ENCODE measurements at places on chromosomes 12 and 14. TPM values are rescaled to one million over a fixed set of nuclear protein-coding genes. Genes with fewer than 3 reads are reported as not detected.
A peak's percentile ranks its signal among the peaks of the same experiment; 100 is the strongest.

GRCh38 chr12:24374452-24374851 is 425.0 kb upstream of the SOX5 start:
- no peak for DNase-seq

The RNU6-7 gene
- not detected for polyA plus RNA-seq

The ATG101 gene
- polyA plus RNA-seq, result 13.6 TPM

GRCh38 chr14:81991998-81992397 is 458.3 kb upstream of the SEL1L start:
- no peak for DNase-seq

DNA sequence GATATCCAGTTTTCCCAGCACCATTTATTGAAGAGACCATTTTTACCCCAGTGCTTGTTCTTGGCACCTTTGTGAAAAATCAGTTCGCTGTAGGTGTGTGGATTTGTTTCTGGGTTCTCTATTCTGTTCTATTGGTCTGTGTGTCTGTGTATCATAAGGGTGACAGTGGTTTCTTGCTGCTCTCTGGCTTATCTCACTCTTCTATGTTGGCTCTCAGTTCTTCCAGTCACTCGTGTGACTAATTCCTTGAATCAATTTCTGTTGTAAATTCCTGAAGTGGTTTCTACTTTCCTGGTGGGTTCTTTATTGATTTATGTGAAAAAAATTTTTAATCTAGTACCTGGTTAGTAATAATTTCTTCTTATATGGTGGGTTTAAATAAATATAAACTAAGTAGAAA is 58.3 kb downstream of the OTOGL start:
- no peak for DNase-seq

The NKX2-1 gene
- not detected for polyA plus RNA-seq

The LPAR5 gene
- polyA plus RNA-seq, result 2.6 TPM

DNA sequence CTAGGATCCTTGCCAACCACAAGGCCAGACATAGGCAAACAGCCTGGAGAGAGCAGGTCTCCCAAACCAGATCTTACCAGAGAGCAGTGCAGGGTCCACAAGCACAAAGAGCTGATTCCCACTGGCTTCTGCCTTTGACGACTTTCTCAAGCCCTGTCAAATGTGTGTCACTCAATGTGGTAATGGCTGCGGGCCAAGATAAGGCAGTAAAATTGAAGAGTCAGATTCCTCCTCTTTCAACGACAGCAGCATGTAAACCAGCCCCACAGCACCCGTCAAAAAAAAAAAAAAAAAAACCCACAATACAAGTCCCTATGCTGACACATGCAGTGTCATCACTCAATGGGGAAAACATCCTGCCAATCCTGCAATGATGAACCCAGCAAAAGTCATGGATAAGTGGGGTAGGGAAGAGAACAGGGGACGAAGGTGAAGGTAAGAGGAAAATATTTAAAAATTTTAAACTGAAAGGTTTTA is at the start of gene STON2:
TSS of gene STON2 (minus strand) at position 123 of the 477 bp plus-strand sequence. CDS start 1,942 bp downstream, outside the sequence.
- no peak for DNase-seq

The LRP1-AS gene
- not detected for polyA plus RNA-seq

DNA sequence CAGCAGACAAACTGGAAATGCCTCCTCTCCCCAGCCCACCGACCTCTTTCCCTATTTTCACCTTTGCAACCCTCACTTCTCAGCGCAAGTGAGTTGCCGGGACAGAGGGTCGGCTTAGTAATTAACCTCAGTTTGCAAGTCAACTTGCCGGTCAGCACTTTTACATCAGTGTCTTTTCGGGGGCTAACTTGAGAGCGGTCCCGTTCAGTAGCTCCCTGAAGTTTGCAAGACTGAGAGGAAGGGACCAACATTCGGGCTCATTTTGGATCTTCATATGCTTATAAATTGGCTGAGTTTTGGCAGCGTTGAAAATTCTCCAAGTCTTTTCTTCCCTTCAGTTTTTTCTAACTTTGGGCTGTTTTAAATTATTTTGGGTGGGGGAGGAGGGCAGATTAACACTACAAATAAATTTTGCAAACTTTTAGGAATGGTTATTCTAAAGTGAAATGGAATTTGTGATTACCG is 846 bp downstream of the BRMS1L start:
- DNase-seq, result no peak

GRCh38 chr12:93741659-93742109 is 64.5 kb downstream of the CRADD start:
- no peak for DNase-seq

The TSPAN19 gene
- polyA plus RNA-seq, result not detected

DNA sequence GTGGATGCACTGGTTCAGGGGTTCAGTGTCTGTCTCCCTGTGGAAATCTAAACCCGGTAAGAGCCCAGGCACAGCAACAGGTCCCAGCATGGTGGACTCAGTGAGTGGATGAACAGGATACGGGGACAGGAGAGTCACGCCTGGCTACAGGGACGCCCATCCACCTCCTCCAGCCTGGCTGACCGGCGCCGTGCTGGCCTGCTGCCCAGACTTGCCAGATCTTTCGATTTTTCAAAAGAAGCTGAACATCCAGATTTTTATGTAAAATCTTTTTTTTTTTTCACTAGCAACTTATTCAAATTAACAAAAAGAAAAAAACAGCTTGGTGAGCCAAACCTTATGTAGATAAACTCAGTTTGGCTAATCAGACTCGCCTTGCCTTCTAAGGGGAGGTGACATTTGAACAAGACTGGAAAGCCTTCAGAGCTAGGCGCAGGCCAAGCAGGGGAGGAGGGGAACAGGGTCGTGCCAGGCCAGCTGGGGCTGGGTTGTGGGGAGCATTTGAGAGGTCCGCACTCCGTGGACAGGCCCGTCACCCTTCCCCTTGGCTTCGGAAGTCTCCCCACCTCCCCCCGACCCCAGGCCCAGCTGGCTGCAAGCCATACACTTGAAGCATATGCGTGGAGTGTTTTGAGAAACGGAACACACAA is 87.8 kb upstream of the NCOR2 start:
- DNase-seq, result peak; percentile 83

The RAB2B gene
- 15.8 TPM for polyA plus RNA-seq

The OTX2 gene
- polyA plus RNA-seq, result not detected

GRCh38 chr14:99271221-99271941 is 616 bp downstream of the BCL11B start:
- DNase-seq, result no peak

Measured in ovary (tissue), 10 donors.